ENCODE measurements at places on chromosomes 4 and X.

GRCh38 chrX:111244235-111244750 lies 26.0 kb downstream of the CAPN6 start:
- no peak for DNase-seq

DNA sequence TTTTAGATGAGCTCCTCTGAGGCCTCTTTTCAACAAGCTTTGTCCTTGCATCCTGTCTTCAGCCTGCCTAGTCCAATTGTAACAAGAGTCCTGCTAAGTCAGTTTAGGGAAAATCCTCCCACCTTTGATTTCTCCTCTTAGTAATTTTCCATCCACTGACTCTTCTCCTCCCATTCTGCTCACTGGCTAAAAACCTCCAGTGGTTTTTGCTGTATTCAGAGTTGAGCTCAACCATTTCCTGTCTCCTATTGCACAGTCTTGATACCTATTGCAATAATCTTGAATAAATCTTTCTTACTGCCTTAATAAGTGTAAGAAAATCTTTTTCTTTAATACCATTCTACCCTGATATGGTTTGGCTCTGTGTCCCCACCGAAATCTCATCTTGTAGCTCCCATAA lies 117.8 kb upstream of the ENPP6 start:
- no peak for DNase-seq

GRCh38 chr4:180542445-180543100 lies 1700.6 kb upstream of the TENM3 start:
- no peak for DNase-seq

GRCh38 chr4:57042711-57043169 lies 64.0 kb downstream of the POLR2B start:
- no peak for DNase-seq

- peak; percentile 81 for DNase-seq
These were observed at the start of gene RADX for GRCh38 chrX:106611679-106612392. Gene RADX, plus strand, starts transcription at chrX:106611978. Its CDS starts 103 bp downstream, at chrX:106612081.

- peak; percentile 50 for DNase-seq
These were observed 69.8 kb downstream of the DTHD1 start for GRCh38 chr4:36351082-36351666.

DNA sequence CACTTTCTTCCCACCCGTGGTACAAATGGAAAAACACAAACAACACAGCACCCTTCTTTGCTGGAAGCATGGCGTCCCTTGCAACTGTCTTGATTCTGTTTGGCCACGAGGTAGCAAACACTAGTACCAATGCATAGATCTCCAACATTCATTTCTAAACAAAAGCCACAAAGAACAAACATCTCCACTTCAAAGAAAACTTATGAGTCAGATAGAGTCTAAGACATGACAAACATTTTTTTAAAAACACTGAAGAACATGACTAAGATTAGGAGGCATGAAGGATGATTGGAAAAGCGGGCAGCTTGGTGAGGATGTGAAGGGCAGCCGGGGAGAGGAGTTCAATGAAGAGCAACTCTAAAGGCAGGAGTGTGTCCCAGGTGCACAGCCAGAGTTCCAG lies 197.6 kb upstream of the FAM9B start:
- no peak for DNase-seq

DNA sequence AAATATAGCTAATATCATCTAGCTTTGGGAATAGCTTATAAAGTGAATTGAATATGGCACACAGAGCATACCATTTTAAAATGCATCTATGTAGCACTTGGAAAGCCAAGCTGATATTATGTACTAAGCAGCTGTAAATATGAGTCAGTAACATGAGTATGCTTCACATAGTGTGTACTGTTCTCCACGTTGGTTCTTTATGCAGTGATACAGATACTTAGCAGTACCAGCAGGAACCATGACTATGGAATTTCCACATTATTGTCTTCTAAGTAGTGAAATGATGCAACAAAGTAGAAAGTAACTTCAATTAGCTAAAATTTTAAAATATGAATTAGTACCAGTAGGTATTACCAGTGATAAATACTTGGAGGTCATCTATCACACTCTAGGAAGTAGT lies 320.1 kb downstream of the BMPR1B start:
- no peak for DNase-seq

- no peak for DNase-seq
These were observed 120.4 kb downstream of the ARSF start for GRCh38 chrX:3161681-3162080.
